NCI-H1092 treated with DMSO at 0.1 percent for 48 hours (cell line): ENCODE measurements at places on chromosomes 16 and 17.
A peak's percentile ranks its signal among the peaks of the same experiment; 100 is the strongest.

DNA sequence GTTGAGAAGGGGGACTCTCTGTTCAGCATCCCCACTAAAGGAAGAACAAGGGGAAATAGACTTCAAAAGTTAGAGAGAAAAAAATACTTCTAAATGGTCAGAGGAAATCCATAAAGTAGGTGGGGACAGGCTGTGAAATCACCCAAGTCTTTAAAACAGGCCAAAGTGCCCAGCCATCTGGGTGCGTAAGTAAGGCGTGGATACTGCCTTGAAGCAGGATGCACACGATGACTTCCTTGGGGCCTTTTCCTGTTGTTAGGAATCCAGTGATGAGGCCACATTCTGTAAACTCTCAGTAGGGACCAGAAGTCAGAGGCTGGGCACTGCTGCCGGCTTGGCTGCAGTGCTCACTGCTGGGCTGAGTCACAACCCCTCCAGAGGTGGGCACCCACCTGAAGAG, 9.2 kb downstream of the AXIN2 start:
- no peak for DNase-seq

GRCh38 chr17:48528936-48529682, 1.7 kb downstream of the HOXB1 start:
- no peak for DNase-seq

DNA sequence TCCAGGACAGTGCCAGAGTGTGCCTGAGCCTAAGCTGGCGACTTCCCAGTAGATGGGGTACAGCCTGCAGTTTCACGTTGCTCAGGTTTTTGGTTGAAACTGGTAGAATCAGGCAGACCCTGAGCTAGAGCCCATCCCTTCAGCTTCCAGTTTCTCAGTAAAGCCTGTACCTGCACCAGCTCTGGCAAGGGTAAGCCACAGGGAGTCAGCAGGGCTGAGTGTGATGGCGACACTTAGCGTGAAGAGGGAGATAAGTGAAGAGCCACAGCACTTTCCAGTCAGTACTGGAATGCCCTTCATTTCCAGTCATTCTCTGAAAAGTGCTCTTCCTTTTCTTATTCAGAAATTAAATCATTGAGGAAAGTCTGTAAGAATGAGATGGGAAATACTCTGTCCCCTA, 22.4 kb downstream of the PLD6 start:
- no peak for DNase-seq

- DNase-seq, result peak; percentile 71
These were observed 15.7 kb upstream of the RPL38 start for GRCh38 chr17:74187761-74188160.

- no peak for DNase-seq
These were observed 85.4 kb downstream of the PPM1E start for GRCh38 chr17:58840820-58841612.

DNA sequence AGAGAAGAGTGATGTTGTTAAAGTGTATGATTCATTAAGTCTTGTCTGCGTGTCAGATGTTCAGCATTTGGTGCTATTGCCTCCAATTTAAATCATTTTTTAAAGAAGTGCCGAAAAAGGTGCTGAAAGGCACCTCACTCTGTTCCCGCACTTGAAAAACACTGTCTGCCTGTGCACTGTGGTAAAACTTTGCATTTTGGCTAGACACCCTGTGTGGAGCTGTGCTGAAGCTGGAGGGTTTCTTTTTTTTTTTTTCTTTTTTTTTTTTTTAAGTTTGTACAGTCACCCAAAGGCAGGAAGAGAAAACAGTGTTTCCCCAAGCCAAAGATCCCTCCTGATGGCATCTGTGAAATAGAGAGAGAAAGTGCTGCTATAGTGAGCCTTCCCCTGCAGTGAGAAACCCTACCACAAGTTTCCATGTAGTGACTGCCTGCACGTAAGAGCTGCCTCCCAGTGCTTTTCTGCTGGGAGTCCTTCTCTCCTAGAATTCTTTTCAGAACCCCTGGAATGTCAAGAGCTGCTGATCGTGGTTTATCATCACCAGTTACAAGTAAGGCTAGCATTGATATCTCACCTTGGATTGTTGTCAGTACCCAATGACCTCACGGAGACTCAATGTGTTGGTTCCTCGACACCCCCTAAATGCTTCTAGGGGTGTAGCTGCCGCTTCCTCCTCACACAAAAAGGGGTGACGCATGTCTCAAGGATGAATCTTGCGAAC, 116.0 kb upstream of the SOX9 start:
- DNase-seq, result no peak

DNA sequence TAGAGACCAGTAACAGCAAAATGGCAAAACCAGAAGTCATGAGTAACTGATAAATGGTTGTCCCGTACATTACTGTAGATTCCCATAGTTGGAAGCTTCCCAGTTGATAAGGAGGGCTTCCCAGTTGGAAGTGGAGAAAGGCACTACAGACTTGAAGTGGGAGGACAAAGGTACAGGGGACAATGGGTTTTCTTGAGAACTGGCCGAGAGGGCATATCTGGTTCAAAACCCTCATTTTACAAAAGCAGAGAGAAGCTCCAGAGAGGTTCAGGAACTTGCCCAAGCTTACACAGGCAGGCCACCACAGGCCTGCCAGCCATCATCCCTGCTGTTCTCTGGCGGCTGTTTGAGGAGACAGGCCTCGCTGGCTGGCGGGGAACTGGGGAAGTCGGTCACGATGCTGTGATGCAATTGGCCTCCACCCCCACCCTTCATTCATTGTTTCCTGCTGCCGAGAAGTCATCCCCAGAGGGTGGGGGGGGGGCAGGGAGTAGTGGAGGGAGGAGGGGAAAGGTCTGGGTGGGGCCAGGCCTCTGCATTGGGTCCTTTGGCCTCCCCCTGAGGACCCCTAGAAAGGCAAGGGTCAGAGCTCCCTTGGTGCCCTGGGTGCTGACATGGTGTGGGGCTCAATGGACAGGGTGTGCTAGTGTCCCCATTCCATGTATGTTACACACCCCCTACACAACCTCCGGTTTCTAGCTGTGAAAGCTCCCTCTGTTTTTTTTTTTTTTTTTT, 3.0 kb downstream of the UBALD2 start:
- DNase-seq, result no peak

GRCh38 chr17:35730400-35731005, 936 bp upstream of the RASL10B start:
- DNase-seq, result no peak

GRCh38 chr16:89034971-89035668, 58.1 kb upstream of the CBFA2T3 start:
- no peak for DNase-seq

GRCh38 chr16:66207139-66207882, 159.2 kb upstream of the CDH5 start:
- peak; percentile 65 for DNase-seq

DNA sequence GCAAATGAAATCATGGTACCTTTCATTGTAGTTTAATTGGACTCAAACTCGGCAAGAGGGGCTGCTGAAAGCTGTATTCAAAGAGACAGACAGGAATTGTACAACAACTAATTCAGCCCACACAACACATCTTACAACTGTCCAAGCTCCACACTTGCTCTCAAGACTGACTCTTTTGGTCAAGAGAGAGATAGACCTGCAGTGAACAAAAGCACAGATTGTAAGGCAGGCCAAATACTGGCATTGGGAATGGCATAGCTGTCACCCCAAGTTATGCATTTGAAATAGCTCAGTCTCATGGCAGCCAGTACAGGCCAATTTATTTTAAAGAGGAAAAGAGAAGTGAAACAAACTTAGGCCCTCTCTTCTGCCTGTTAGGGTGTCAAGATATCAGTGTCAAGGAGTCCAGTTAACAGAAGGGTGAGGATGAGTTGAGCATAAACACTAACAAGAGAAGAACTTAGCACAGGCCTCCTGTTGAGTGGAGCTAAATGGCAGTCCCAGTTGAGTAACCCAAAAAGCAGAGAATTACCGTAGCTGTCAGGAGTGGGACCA, 215.7 kb downstream of the IRX3 start:
- DNase-seq, result no peak

DNA sequence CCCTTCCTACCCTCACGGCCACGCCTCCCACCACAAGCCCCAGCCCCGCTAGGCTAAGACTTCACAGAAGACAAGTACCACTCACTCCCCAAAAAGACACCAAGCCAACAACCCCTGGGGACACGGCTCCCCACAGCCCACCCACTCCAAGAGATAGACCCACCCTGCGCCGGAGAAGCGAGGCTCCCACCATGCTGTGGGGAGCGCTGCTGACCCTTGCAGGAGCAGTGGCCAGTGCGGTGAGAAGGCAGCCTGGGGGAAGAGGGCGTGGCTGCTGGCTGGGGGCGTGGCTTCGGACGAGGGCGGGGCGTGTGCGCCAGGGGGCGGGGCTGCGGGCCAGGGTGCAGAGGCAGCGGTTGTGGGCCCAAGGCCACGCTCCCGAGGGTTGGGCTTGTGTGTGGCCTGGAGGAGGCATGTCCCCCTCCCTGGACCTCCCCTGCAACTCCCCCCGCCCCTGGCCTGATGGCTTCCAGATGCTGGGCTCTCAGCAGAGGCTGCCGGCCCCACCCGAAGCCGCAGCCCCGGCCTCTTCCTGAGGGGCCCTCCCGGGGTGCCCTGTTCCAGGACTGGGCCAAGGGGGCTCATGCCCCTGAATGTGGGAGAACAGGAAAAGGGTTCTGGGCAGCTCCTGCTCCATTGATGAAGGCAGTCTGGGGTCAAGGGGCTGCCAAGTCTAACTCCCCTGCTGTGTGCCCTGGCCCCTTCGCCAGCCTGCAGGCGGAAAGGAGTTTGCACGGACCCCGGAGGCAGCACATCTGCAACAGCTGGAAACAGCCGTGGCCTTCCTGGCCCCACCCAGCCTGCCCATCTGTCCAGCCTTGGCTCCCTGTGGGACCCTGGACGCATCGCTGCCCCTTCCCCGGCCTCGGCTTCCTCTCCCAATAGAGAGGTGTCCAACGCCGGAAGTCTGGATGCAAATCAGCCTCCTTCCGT, 9.1 kb downstream of the TFAP4 start:
- no peak for DNase-seq

DNA sequence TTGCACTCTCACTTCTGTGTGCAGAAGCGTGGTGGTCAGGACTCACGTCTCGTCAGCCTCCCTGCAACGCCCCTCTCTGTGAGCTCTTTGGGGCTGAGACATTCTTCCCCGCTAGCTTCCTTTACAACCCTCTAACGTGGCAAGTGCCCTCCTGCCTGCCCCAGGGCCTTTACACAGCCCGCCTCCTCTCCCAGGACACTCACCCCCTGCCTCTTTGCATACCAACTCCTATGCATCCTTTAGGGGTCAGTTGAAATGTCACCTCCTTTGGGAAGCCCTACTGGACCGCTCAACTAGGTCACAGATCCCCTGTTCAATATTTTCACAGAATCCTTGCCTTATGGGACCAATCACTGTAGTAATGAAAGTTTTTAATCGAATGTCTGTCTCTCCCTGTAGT, 61.4 kb downstream of the SDK2 start:
- no peak for DNase-seq
